K562 (cell line): ENCODE measurements at places on chromosomes 5 and 9. TPM values are rescaled to one million over a fixed set of nuclear protein-coding genes. Genes with fewer than 3 reads are reported as not detected.

The ADGRV1 gene
- total RNA-seq: 70.6 and 73.7 TPM in 2 replicates

The ZFP37 gene
- total RNA-seq: 0.22 and 0.27 TPM in 2 replicates

The FOXD4 gene
- 0.76 and 1.0 TPM in 2 replicates for total RNA-seq

The CCL27 gene
- total RNA-seq: 0.20 TPM in 1 of 2 replicates, not detected in the other

The WNT8A gene
- not detected in 2 replicates for total RNA-seq

The TEK gene
- total RNA-seq: 0.07 and 0.16 TPM in 2 replicates

The PRDM9 gene
- 0.33 and 0.47 TPM in 2 replicates for total RNA-seq

The MSX2 gene
- not detected in 2 replicates for total RNA-seq

The ST6GALNAC4 gene
- total RNA-seq: 43.1 and 47.1 TPM in 2 replicates

The NTRK2 gene
- not detected in 2 replicates for total RNA-seq

The MARCOL gene
- total RNA-seq: not detected in 2 replicates

The CTNNA1 gene
- total RNA-seq: 105 and 117 TPM in 2 replicates

The PDE6A gene
- not detected in 2 replicates for total RNA-seq

The LCN12 gene
- not detected in 2 replicates for total RNA-seq

The SCGB3A2 gene
- 0.35 TPM in 1 of 2 replicates, not detected in the other for total RNA-seq

The PALM2AKAP2 gene
- total RNA-seq: not detected in 2 replicates

The TSSK1B gene
- not detected in 2 replicates for total RNA-seq

The ACTL7B gene
- total RNA-seq: not detected in 2 replicates

The NCBP1 gene
- total RNA-seq: 59.6 and 60.2 TPM in 2 replicates

The ZBTB6 gene
- total RNA-seq: 5.0 and 5.3 TPM in 2 replicates

The FCN2 gene
- total RNA-seq: not detected in 2 replicates

The MEIKIN gene
- total RNA-seq: not detected in 2 replicates

The NMRK1 gene
- 2.8 and 3.0 TPM in 2 replicates for total RNA-seq

The ANKRD31 gene
- total RNA-seq: 0.04 and 0.07 TPM in 2 replicates

The ALDH7A1 gene
- total RNA-seq: 0.38 and 0.49 TPM in 2 replicates

The SLC12A2 gene
- 17.5 and 19.7 TPM in 2 replicates for total RNA-seq

The PCDHA11 gene
- total RNA-seq: not detected in 2 replicates

The NUDT12 gene
- total RNA-seq: 15.5 and 17.6 TPM in 2 replicates

The FAM200C gene
- 1.7 and 1.9 TPM in 2 replicates for total RNA-seq

The CXCL14 gene
- total RNA-seq: not detected in 2 replicates

The PPP2CA gene
- total RNA-seq: 190 and 194 TPM in 2 replicates

The HOMER1 gene
- total RNA-seq: 18.6 and 19.2 TPM in 2 replicates
